ENCODE measurements at places on chromosomes 13 and 19. TPM values are rescaled to one million over a fixed set of nuclear protein-coding genes. Genes with fewer than 3 reads are reported as not detected.

DNA sequence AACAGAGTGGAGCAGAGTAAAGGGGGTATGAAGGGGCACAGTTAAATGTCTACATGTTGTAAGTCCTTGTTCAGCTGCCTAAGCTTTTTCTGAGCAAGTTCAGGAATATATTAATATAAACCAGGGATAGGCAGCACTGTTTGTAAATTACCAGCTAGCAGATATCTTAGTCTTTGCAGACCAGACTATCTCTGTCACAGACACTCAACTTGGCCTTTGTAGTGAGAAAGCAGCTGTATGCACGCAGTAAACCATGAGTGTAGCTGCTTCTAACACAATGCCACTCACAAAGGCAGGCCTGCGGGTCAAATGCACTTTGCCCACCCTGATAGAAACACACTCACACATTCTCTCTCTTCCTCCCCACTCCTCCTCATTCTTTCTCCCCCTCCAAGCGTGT lies 1016.9 kb downstream of the UQCRFS1 start:
- DNase-seq: no peak

DNA sequence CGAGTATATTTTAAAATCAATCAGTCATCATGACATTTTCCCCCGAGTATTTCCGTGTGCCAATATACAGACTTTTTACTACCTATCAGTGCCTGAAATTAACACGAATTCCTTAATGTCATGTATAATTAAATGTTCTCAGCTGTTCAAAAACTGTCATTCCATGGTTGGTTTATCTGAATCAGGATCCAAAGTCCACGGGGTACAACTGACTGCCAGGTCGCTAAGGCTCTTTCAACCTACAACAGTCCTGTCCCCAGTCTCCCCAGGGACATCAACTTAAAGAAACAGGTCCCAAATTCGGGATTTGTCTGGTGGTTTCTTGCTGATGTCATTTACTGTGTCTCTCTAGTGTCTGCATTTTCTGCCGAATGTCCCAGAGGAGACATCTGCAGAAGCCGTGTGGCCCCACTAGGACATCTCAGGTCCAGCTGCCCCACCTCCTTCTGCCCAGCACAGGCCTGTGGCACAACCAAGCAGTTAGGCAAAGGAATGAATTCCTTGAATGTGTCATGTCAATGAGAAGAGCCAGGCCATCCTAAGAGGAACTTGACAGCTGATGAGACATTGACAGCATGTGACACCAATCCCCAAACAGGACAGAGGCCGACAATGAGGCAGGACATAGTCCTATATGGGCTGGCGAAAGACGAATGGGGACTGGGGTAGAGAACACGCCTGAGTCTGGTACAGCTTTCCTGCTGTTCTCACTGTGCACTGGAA lies 109.5 kb downstream of the STK24 start:
- DNase-seq: no peak

DNA sequence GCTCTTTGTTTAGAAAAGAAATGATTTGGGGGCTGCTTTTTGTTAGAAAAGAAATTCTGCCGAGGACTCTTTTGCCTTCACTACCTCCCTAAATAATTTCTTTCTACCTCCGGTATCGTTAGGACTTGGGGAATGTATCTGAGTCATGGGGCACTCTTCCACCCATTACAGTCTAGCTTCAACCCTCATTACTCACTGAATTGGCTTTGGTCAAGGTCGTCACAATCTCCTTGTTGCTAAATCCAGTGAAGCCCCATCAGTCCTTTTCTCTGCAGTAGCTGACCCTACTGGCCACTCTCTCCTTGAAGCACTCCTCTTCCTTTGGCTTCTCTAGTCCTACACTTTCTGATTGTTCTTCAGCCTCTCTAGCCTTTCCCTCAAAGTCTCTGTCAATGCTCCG lies 34.0 kb downstream of the WDR87 start:
- no peak for DNase-seq

DNA sequence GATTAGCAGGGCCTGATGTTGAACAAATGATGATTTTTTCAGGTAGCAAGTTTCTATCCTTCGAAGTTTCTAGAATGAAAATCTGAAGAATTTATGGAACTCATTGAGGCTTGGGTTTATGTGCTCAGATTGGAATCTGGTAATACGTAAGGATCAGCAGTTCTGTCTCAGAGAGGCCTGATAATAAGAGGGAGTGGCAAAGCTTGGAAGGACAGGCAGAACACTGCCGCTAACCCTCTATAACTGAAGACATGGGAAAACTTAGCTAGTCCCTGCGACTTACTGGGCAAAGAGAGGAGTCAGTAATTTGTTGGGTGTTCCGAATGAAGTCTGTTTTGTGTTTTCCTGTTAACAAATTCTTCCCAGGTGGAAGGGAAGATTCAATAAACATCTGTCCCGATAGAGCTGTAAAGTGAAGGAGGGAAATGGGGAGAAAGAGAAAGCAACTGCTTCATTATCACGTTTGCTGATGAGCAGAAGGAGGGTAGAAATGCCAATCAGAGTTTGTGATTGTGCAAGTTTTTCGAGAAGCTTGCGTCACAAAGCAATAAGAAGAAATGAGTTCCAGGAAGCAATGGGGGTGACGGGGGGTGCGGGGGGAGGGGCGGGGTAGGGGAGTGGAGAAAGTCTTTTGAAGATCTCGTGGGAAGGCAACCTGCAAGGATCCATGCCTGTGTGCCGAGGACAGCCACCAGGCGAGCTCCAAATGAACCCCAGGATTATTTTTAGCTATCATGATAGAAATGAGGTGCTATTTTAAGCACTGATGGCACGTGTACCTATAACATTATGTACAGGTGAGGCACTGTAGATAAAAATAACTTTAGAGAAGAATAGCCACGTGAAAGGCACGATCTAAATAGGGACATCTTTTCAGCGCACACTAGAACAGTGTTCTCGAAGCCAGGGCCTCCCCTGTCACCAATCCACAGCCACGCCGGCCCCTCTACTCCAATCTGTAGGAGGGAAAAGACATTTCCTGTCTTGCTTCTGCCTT lies 224.1 kb downstream of the FGF9 start:
- DNase-seq: no peak

Gene ZNF543
- total RNA-seq: 34.2 TPM
